ENCODE measurements at places on chromosomes 16 and 17.

GRCh38 chr16:86685076-86685475 lies 106.7 kb downstream of the FOXL1 start:
- DNase-seq = no peak

DNA sequence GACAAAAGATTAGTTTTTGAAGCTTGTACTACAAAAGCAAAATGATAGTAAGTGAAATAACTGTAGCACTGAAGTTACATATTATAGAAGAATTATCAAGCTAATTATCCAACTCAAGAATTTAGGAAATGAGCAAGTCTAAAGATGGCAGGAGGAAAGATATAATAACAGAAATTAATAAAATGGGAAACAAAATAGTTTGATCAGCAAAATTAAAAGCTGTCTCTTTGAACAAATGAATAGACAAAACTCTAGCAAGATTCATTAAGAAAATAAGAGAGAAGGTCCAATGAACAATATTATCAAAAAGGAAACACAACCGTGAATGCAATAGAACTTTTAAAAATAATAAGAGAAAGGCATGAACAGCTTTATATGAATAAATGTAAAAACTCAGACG lies 224.3 kb upstream of the IRX5 start:
- no peak for DNase-seq

DNA sequence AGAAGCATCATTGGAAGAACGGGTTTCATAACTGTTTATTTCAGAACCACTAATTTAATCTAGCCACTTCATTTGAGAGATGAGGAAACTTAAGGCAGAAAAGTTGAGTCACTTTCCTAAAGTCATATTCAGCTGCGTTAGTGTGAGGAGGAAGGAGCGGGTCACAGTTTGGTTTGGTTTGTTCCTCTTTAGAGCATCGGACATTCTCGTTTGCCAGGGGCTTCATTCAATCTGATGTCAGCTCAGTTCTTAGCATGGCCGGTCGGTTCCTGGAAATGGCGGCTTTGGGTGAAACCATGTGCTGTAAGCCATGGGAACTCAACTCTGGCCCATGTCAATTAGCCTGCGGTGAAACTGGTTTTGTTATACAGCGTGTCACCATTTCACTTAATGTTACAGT lies 186.5 kb downstream of the LGALS9B start:
- no peak for DNase-seq

DNA sequence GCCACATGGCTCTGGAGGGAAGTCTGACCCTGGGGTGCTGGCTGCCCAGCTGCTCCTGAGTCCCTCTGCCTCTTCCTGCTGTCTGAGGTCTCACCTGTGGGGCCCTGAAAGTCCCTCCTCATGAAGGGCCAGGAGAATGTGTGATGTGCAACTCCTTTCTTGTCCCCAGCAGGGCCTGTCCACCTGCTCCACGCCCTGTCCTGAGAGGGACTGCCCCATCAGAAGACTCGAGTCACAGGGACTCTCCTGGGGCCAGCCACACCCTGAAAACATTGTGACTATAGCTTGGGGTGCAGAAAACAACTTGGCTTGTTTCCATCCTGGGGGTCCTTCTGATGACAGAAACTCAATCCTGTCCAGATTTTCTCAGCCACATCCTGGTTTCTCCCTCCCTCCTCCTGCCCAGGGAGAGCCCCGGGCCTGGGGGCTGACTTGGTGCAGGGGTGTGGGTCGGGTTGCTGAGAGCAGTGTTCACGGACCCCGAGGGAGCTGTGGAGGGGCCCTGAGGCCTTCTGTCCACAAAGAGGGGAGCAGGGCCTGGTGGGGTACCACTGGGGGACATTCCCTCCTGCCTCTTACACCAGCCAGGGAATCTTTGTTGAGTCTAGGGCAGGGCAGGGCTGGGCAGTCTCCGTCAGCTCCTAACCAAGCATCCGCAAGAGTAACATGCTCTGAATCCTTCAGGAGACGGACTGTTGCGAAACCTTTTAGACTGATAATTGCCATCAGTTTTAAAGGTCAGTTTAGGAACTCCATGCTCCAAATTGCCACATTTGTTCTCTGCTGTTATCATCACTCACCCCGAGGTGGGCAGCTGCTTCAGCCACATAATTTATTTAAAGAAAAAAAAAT lies 45.9 kb downstream of the NT5M start:
- no peak for DNase-seq

DNA sequence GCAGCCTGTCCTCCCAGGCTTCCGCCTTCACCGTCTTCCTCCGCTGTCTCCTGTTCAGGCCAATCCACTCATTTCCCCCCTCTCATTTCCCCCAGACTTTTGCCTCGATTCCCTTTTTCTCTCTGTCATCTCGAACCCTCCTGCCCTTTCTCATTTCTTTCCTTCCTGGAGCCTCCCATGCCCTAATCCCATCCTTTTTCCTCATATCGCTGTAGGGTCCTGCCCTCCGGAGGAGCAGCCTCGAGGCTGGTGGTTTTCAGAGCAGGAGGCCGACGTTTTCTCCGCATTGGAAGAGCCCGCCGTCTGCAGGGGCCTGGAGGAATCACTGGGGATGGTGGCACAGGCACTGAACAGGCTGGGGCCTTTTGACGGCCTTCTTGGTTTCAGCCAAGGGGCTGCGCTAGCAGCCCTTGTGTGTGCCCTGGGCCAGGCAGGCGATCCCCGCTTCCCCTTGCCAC lies 597 bp downstream of the OVCA2 start:
- no peak for DNase-seq

DNA sequence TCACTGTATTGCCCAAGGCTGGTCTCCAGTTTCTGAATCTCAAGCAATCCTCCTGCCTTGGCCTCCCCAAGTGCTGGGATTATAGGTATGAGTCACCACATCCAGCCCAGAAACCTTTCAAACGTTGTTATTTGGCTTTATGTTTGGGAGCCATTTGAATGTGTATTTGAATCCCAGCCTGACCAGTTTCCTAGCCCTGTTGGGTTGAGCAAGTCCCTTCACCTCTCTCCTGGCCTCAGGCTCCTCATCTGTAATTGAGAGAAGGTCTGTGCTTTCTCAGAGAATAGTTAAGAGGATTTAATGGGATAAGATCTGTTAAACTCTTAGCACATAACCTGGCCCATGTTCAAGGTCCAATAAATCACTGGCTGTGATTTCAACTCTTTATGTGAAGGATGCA lies 385.8 kb upstream of the RBFOX1 start:
- DNase-seq = no peak

DNA sequence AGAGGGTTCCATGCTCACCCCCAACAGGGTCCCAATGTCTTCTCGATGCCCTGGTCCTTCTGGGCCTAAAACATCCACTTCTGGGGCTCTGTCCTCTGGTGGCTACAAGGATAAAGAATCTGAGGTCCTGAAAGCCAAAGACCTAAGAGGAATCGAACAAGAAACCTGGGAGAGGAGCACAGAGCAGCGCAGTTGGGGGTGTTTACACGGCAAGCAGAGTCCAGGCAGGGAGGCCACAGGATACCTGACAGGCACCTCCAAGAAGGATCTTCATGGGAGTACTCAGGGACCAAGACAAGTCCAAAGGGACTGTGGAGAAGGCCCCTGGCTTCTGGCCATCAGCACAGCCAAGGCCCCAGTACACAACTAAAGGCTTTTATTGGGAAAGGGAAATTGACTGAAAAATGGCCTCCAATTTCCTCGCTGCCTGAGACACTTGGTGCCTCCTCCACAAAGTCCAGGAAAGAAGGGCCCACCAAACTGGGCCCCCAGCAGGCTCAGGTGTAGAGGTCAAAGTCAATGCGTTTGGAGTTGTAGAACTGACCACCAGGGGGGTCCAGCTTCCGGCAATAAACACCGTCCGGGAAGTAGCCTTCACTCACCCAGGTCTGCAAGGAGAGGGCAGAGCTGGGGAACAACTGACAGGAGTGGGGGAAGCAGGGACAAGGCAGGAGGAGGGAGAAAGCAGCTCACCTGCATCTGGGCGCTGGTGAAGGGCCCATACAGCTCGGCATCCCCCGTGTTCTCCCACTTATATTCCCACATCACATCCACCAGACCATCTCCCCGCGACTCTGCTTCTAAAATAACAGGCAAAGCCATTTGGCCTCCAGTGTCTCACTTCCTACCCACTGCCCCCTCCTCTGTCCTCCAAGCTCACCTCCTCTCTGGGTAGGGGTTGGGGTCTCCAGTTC lies 2.4 kb downstream of the CD2BP2 start:
- no peak for DNase-seq

DNA sequence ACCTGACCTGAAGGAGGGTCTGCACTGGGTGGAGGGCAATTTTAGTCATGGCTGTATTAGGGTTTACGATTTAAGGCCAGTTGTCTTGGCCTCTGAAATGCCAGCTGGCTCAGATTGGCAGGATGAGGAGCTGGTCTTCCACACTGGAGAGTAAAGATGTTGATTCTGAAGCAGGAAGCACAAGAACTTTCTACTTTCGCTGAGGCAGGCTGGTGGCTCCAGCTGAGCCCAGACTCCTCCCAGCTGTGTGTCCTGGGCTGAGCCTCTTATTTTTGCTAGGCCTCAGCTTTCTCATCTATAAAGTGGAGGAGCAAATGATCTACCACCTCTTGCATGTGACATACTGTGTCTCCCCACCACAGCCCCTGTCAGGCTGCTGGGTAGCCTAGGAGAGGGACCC lies 74.4 kb downstream of the MRM1 start:
- no peak for DNase-seq

GRCh38 chr16:66170989-66171388 lies 195.5 kb upstream of the CDH5 start:
- no peak for DNase-seq

DNA sequence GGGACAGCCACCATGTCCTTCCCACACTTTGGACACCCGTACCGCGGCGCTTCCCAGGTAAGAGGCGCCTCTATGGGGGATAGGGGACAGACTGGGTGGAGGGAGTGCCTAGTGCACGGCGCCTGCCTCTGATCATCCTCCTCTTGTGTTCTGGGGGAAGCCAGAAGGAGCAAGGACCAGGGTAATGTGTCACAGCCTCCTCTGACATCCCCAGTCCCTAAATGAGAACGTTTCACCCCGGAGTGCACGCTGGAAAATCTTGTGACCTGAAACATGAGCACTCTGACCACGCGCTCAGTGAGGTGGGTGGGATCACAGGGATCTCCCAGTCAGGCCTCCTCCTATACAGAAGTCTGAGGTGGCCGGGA lies 1.1 kb downstream of the IRX6 start:
- DNase-seq = no peak

- DNase-seq = no peak
Measured at GRCh38 chr16:59116744-59117143, 382.6 kb upstream of the GOT2 start.

DNA sequence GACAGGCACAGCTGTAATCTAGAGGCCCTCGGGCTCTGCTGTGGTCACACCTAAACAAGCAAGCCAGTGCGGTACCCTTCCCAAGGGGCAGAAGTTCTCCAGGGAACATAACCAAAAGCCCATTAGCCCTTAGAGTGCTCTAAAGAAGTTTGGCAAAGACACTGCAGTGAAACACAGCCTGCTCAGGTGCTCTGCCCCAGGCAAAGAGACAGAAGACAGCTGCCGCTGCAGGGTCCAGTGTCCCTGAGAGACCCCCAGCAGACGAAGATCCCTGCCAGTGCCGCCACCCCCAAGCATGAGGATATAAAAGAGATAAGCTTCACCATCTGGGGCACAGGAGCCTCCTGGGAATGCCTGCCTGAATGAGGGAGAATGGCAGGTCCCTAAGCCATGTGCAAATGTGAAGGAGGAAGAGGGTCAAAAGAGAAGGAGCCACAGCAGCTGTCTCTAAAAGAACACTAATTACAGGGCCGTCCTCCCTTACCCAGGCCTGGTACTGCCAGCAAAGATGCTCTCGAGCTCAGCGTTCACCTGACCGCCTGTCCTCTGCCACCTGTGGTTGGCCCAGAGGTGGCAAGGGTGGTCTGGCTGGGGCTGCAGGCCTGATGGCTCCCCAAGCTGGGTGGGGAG lies 29.7 kb downstream of the CUEDC1 start:
- no peak for DNase-seq

GRCh38 chr17:37510056-37510455 lies 20.4 kb downstream of the DUSP14 start:
- DNase-seq = no peak

- no peak for DNase-seq
Measured at GRCh38 chr16:15946257-15947044, 3.0 kb upstream of the ABCC1 start.

DNA sequence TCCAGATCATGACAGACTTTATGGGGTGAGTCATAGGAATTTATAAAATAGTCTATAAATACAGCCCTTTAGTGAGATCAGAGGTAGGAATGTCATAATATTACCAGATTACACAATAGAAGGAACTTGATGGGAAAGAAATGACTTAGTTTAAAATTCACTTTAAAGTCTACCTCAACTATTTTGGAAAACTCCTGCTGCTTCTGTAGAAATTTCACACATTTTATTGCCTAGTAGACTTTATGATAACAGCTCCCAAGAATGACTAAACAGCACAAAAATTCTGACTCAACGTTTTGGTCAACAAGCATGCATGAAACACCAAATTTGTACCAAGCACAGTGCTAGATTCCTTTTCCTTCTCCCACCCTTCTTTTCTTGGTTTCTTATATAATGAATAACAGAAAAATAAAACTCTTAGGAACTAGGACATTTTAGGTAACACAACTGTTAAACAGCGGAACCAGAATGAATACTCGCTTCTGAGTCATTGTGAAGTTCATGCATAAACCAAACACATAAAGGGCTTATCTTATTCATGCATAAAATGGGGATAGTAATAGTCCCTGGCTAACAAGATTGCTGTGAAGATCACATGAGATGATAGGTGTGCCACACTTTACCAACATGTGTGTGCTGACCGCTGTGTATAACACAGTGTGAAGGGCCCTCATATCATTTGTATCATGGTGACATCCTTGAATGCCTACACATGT lies 243.9 kb downstream of the CDH8 start:
- DNase-seq = no peak

GRCh38 chr16:50326835-50327465 lies 41.8 kb downstream of the BRD7 start:
- no peak for DNase-seq

DNA sequence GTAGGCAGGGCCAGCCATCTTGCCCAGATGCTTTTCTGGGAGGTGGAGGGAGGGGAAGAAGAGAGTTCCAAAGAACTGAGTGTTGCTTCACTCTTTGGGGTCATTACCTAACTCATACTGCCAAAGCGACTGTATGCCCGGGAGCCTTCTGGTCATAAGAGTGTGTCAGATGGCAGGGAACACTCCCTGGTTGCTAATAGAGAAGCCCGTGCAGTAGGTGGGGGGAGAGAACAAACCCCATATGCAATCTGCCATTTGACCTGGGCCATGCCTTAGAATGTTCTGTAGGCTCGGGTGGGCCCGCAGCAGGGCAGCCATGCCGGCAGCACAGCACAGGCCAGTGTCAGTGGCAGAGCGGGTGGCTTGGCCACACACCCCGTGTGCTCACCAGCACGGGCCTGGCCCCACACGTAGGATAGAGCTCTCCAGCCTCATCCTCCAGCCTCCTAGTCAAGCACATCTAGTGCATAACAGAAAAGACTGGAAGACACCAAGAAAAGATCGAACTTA lies 120.5 kb downstream of the SOCS1 start:
- DNase-seq = no peak

DNA sequence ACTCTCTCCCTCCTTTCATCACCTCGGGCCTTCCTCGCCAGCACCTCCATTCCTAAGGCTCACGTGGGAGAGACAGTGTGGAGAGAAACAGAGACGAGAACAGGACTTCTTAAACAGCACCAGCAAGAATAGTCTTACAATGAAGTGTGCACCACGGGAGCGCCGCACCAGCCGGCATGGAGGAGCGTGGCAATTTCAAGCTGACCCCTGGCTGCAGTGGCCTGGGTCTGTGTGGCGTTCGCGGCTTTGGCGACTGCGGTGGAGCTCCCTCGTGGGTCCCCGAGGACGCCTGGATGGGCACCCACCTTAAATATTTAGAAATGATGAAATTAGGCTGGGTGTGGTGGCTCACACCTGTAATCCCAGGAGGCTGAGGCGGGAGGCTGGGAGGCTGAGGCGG lies 20.5 kb upstream of the MED9 start:
- DNase-seq = no peak

GRCh38 chr16:87320510-87321227 lies 3.5 kb upstream of the C16orf95 start:
- DNase-seq = no peak

All from right renal cortex interstitium (tissue), 3 donors.